ENCODE measurements at places on chromosomes 5 and 9. TPM values are rescaled to one million over a fixed set of nuclear protein-coding genes. Genes with fewer than 3 reads are reported as not detected.

- no peak for DNase-seq
Observed at GRCh38 chr5:162888268-162888667, 549.1 kb upstream of the CCNG1 start.

GRCh38 chr9:129497813-129498450, 123.0 kb downstream of the C9orf50 start:
- no peak for DNase-seq

PANK3 gene
- total RNA-seq, result 52.3 TPM

DNA sequence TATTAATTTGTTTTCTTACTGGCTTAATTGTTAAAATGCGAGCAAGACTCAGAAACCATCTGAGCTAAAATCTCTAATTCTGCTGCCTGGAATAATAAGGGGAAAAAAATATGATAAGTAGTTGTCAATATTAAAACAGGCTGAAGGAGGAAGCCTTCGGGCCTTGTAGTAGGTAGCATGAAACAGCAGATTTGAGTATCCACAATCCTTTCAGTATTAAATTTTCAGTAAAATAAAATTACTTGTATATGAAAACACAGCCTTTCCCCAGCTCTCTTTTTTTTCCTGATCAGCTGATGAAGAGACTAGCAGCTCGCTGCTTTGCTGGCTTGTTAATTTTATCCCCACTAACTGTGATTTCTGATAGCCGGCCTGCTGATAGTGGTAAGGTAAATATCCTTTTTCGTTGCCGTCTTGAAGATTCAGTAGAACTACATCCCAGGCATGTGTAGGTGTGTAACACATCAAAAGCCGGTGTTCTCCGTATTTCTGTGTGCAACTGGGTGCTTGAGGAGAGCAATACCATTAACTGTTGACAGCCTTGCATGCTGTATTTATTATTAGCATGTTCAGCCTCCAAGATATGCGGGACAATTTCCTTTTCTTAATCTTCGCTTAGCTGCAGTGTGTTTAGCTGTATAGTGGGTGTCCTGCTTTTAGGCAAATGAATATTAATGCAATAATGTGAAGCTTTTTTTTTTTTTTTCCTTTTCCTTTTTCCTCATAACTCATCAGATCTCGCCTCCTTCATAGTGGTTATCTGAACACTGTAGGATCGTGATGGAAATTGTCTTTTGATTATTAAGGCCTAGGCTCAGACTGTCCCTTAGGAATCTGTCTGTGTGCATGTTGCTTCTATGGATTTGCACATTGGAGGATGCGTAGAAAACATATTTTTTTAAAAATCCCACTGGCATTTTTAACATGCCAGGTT, 144.6 kb downstream of the SMARCA2 start:
- DNase-seq, result no peak

- no peak for DNase-seq
Observed at GRCh38 chr5:133952729-133953567, 15.5 kb downstream of the C5orf15 start.

SPAAR gene
- total RNA-seq, result not detected

- peak; percentile 31 for DNase-seq
Observed at GRCh38 chr5:35924122-35924949, 14.1 kb downstream of the CAPSL start.

DNA sequence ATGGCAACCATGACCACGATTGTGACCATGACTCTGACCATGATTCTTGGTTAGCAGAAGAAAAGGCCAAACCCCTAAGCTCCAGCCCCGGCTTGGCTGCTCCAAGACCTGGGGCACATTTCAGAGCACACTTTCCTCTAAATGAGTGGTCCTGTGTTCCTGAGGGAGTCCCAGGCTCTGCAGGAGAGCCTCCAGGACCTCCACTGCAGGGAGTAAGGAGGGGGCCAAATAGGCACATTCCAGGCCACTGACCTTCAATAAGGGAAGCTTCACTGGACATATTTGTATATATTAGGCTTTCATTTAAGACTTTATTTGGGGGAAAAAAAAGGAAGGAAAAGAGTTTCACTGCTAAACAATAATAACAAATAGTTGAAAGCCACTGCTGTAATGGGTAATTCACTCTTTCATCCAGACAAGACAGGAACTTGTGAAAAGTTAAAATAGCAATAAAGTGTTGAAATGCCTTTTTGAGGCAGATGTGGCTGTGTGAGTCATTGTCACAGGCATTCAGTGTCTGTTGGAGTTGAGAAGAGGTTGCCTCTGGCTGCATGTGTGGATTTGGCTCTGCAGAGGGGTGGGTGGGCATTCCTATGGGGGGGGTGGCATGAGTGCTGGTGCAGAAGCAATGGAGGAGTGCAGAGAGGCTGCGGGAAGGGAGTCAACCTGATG, 63.9 kb upstream of the TGFBR1 start:
- DNase-seq, result no peak
